ENCODE measurements at places on chromosomes 13 and 19.

DNA sequence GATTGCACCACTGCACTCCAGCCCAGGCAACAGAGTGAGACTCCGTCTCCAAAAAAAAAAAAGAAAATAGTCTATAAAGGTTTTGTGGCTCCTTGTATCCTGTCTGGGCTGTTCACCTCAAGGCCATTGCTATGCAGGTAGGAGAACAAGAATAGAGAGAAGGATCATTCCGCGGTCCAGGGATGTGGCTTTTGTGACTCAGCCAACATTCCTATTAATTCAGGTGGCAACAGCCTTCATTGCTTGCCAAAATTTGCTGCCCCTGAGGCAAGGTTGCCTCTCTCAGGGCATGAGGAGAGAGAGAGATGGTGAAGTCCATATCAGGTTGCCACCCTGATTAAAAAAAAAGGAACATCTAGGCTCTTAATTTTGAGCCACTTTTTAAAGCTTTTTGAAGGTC is 8.0 kb downstream of the ZNF551 start:
- no peak for DNase-seq

GRCh38 chr13:22187329-22187728 is 516.5 kb downstream of the FGF9 start:
- DNase-seq, result no peak

- no peak for DNase-seq
Observed at GRCh38 chr13:66430728-66431127, 799.4 kb downstream of the PCDH9 start.

GRCh38 chr13:44389876-44390275 is 16.3 kb downstream of the SERP2 start:
- DNase-seq, result no peak

- DNase-seq, result peak; percentile 93
Observed at GRCh38 chr13:36814465-36814864, 4.6 kb upstream of the RFXAP start.

DNA sequence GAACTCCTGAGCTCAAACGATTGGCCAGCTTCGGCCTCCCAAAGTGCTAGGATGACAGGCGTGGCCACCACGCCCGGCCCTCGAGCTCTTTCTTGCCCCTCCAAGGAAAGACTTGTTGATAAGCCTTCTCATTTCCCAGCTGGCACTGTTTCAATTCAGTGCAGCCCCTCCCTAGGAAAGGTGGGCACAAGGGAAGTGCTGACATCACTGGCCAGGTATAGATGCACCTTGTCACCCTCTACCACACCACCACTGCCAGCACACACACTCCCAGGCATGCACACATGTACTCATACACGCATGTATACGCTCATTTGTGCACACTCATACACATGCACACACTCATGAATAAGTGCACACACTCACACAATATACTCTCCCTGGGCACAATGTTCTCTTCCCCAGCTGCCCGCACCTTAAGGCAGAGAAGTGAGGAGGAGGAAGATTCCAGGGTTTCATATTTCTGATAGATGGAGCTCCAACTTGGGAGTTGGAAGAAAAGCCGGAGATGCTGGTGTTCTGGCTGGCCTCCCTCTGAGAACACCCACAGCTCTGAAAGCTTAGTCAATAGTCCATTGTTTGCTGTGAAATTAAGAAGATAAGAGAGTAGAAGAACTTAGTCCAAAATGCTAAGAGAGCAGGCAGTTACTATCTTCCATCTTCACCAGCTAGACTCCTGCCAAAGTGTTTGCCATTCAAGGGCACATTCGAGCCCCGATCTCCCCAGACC is 196.7 kb downstream of the FOXO1 start:
- no peak for DNase-seq

- DNase-seq, result peak; percentile 97
Observed at GRCh38 chr13:79522583-79522982, 41.6 kb downstream of the NDFIP2 start.

DNA sequence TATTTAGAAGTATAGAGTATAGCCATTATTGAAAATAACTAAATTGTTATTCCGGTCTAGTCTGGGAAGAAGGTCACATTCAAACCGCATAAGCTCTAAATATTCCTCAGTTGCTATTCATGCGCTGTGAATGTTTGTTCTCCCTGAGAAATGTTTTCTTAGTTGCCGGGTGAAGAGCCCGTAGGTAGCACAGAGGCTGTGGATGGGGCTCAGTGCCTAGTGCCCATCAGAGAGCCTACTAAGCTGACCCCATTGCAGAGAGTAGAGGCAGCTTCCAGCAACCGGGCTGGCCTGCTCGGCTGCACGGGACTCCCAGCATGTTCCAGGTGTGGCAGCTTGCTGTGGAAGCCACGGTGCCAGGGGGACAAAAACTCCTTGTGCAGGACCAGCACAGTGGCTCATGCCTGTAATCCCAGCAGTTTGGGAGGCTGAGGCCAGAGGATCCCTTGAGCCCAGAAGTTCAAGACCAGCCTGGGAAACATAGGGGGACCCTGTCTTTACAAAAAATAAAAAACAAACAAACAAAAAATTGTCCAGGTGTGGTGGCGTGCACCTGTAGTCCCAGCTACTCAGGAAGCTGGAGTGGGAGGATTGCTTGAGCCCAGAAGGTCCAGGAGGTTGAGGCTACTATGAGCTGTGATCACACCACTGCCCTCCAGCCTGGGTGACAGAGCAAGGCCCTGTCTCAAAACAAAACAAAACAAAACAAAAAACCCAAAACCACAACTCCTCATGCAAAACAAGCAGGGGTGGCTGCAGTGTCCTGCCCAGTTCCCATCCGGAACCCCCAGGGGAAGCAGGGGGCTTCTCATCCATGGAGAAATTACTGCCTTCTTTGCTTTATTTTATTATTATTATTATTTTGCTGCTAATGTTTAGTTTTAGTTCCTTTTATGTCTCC is 82.5 kb downstream of the KCTD15 start:
- DNase-seq, result no peak

DNA sequence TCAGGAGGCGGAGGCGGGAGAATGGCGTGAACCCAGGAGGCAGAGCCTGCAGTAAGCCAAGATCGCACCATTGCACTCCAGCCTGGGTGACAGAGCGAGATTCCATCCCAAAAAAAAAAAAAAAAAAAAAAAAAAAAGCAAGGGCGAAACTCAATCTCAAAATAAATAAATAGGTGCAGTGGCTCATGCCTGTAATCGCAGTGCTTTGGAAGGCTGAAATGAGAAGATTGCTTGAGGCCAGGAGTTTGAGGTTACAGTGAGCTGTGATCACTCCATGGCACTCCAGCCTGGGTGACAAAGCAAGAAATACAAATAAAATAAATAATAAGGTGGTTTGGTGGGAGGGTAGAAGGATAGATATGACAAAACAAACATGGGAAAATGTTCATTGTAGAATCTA is 39.0 kb upstream of the CYP2S1 start:
- DNase-seq, result no peak

GRCh38 chr13:24267801-24268200 is 41.6 kb upstream of the C1QTNF9 start:
- DNase-seq, result no peak

DNA sequence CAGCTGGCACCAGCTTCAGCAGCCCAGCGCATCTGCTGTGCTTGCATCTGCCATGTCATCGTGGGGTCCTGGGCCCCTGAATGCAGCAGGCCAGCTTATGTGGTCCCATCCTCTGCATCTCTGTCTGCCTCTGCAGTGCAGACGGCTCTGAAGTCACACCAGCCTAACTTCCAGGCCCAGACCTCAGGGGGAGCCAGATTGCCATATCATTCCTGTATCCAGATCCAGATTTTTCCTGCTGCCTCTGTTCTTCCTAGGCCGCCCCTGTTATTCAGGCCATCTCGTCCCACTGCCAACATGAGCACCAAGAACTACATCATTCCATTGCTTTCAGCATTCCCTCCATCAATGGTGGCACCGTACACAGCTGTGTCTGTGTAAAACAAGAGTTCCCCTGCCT is 571.6 kb downstream of the UQCRFS1 start:
- no peak for DNase-seq

DNA sequence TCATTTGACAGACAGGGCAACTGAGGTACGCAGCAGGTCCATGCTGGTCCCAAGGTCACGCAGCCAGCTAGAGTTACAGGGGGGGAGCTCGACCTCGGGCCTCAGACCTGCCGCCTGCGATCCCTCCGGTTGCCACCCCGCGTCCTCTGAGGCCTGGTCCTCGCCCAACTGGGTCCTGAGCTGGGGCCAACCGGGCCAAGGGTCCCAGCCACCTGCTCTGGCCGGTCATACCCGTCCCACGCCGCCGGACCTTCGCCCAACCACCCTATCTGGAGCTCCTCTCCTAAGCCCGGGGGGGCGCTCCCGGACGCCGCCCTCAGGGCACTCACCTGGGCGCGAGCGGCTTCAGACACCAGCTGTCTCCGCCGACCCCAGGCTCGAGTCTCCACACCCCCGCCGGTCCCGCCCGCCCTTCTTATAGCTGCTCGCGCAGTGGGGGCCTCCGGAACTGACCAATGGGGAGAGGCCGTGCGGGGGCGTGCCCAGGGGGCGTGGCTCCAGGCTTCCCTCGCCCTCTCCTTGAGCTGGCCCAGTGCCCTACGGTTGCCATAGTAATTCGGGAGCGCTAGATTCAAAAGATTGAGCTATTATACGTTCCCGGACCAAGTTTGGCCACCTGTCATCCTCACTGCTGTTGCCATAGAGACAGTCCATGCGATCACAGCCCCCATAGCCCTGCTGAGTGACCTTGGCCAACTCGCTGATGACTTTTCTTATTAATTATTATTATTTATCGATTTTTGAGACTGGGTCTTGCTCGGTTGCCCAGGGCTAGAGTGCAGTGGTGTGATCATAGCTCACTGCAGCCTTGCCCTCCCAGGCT is at the start of gene PLIN5:
PLIN5 (minus strand) TSS at position 389 of the 823 bp plus-strand sequence. CDS start 1,150 bp downstream, outside the sequence.
- DNase-seq, result peak; percentile 90

DNA sequence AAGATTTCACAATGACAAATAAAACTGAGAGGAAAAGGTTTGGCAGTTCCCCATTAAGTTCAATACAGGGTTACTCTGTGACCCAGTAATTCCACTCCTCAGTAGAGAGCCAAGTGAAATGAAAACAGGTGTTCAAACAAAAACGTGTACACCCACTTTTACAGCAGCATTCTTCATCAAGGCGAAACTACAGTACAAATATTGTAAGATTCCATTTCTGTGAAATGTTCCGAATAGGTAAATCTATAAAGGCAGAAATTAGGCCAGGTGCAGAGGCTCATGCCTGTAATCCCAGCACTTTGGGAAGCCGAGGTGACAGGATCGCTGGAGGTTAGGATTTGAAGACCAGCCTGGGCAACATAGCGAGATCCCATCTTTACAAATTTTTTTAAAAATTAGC is 8.9 kb upstream of the GDF15 start:
- no peak for DNase-seq

GRCh38 chr19:16205205-16206045 is 7.7 kb downstream of the AP1M1 start:
- DNase-seq, result no peak
